Left ventricle myocardium superior (tissue), 1 donor: ENCODE measurements at places on chromosomes 6 and 20. TPM values are rescaled to one million over a fixed set of nuclear protein-coding genes. Genes with fewer than 3 reads are reported as not detected.

PTCHD4 gene
- total RNA-seq, result 0.79 TPM

UTRN gene
- total RNA-seq, result 72.0 TPM

TGM3 gene
- not detected for total RNA-seq

DNA sequence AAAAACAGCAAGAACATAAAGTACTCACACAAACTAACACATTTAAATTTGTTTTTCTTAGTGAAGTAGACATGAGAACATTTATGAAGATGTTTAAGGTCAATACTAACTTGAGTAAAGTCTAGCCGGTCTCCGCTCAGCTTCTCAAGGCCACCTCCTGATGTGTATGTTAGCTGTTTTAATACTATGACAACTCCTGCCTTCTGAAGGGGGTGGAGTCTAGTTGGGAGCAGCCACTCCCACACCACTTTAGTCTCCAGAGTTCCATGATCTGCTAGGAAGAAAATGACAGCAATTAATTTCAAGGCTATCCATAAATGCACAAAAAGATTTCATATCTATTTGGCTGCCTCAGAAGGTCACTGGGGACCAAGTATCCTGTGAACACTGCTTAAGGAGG lies at the start of gene GSTA3:
Gene GSTA3 (minus strand): TSS at position 168 of the 400 bp plus-strand sequence. CDS start 3,864 bp downstream, outside the sequence.
- DNase-seq, result no peak

- no peak for DNase-seq
These were observed 625 bp upstream of the ECHDC1 start for GRCh38 chr6:127343809-127344659.

DNA sequence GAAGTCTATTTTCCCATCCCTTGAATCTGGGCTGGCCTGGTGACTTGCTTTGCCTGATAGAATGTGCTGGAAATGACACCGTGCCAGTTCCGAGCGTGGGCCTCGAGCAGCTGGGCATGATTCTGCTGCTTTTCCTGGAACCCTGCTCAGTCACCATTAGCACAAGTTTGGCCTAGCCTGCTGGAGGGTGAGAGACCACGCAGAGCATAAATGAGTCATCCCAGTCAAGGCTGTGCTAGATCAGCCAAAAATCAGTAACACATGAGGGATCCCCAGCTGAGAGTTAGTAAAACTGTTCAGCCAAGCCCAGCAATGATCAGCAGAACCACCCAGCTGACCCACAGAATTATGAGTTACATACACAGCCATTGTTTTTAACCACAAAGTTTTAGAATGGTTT lies 74.8 kb upstream of the TOP1 start:
- no peak for DNase-seq

GRCh38 chr20:61956396-61957342 lies 109.0 kb downstream of the TAF4 start:
- no peak for DNase-seq

DNA sequence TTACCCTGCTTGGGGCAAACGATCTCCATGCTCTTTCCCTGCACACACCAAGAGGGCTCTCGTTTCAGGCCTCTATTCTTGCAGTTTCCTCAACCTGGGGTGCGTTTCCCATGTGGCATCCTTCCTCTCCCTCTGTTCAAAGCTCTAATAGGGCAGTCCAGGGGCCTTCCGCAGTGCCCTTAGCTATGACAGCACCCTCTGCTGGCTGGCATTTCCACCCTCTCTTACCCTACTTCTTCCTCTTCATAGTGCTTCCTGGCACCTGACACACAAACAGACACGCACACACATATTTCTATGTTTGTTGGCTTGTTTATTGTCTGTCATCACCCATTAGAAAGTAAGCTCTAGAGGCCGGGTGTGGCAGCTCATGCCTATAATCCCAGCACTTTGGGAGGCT lies 294.0 kb downstream of the CLIC5 start:
- DNase-seq, result no peak

DNA sequence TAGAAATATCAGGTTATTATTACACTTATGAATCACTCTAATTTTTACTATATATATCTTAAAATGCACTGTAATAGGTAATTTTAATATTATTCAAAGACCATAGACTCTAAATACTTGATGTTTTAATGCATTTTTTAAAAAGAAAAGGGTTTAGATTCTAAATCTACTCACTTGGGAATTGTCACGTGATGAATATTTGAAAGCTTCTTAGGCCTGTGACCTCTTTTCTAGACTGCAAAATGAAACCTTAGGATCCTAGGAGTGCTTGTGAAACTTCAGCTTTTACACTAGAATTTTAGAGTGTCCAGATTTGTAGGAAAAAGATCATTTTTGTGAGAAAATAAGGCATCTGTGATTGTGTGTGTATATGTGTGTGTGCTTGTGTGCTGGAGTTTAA lies 318.0 kb downstream of the HTR1B start:
- no peak for DNase-seq

DNA sequence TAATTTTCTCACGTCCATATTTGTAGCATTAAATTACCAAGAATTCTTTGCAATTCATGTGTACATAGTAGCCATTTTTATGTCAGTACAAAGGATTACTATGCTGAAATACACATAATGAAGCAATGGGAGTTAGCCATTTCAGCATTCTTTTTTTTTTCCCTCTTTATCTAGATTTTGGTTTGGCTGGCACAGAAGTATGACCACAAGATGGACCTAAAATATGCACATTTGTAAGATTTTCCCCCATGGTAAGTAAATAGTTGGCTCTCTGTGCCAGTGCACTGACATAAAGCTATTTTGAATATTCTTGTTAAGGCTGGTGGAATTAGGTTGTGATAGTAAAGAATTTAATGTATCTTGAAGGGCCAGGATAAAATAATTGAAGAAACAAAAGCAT lies 486.1 kb upstream of the BTBD3 start:
- no peak for DNase-seq

- no peak for DNase-seq
These were observed 39.9 kb downstream of the PREX1 start for GRCh38 chr20:48787861-48788375.
